ENCODE measurements at places on chromosomes 16 and 17. TPM values are rescaled to one million over a fixed set of nuclear protein-coding genes. Genes with fewer than 3 reads are reported as not detected.

GRCh38 chr17:36936455-36937000 lies 747 bp upstream of the LHX1 start:
- H3K4me1 ChIP-seq: peaks cover 24% of the 10 kb centered on the region
- peaks cover 84% of the 10 kb centered on the region for H3K27me3 ChIP-seq
- no peak for DNase-seq
- H3K27ac ChIP-seq: no peak overlapping the region
- no peak overlapping the region for H3K4me3 ChIP-seq

GRCh38 chr16:72873044-72873443 lies 174.9 kb downstream of the ZFHX3 start:
- H3K36me3 ChIP-seq: no peaks in the 10 kb centered on the region
- DNase-seq: no peak
- no peak overlapping the region for H3K4me3 ChIP-seq
- peaks cover 22% of the 10 kb centered on the region for H3K4me1 ChIP-seq
- H3K27ac ChIP-seq: no peak overlapping the region

NACA2 gene
- not detected for total RNA-seq

- H3K4me1 ChIP-seq: no peaks in the 10 kb centered on the region
- peaks cover 51% of the 10 kb centered on the region for H3K36me3 ChIP-seq
- H3K27me3 ChIP-seq: peaks cover 5% of the 10 kb centered on the region
- DNase-seq: no peak
Observed at GRCh38 chr16:75294773-75295459, 43.5 kb upstream of the BCAR1 start.

DNA sequence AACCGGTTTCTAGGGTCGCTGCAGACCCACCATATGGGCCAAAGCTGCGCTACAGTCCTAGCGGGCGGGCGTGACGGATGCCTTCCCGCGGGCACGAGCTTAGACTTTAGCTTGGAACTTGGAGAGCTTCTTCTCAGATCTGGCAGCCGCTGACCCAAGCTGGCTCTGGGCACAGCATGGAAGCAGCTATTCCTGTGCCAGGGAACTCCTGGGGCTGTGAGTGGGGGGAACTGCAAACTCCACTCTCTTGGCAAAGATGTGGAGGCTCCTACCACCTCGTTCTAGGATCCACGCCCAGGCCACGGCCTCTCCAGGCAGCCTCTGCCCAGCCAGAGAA lies 8.8 kb downstream of the FAAP100 start:
- H3K27ac ChIP-seq: no peak overlapping the region
- H3K27me3 ChIP-seq: no peaks in the 10 kb centered on the region
- peaks cover 20% of the 10 kb centered on the region for H3K36me3 ChIP-seq
- no peak for DNase-seq
- H3K4me3 ChIP-seq: no peak overlapping the region
- no peaks in the 10 kb centered on the region for H3K4me1 ChIP-seq

WNK4 gene
- total RNA-seq: 0.16 TPM

DNA sequence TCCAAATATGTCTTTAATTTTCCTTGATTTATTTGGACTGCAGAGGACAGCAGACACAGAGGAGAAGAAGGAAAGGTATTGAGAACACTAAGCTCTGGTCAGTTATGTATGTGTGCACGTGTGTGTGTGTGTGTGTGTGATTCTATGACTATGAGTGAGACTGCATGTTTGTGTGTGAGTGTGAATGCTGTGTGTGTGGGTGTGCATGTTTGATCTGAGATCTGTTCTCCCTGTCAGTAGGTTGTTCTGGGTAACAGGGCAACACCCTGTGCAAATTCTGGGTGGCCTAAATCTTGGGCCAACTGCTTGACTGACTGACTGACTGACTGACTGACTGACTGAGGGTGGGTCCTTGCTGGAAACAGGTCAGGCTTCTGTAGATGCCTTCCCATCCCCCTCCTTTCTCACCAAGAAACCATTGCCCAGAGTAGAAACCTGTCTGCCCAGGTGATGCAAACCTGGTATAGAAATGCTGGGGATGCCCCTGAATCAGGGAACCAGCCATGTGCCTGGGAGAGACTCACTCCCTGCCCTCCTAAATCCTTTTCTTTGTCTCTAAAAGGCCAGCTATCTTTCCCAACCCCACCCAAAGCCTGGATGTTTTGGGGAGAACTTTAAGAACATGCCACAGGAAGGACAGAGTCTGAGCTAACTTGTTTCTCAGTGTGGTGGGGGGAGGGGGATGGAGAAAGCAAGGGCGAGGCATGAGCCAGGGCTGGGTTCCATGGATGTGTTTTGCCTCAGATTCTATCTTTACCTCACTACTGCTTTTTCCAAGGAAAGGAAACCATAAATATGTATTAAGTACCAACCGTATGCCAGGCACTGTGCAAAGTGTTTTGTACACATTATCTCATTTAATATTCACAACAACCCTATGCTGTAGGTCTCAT lies 4.5 kb upstream of the NR1D1 start:
- no peaks in the 10 kb centered on the region for H3K36me3 ChIP-seq
- no peak for DNase-seq

HES7 gene
- 2.4 TPM for total RNA-seq

Measured in activated T-helper 2 cell treated with anti-CD3 and anti-CD28 coated beads, Interferon-gamma antibody, Interleukin-2, Interleukin-4, amounts not matched to agents 10 μg/mL and 5 μg/mL and 100 μg/mL, durations not matched to agents 14 hours and 24 hours and 36 hours (primary cell).